ENCODE measurements at places on chromosomes 7 and 10.

DNA sequence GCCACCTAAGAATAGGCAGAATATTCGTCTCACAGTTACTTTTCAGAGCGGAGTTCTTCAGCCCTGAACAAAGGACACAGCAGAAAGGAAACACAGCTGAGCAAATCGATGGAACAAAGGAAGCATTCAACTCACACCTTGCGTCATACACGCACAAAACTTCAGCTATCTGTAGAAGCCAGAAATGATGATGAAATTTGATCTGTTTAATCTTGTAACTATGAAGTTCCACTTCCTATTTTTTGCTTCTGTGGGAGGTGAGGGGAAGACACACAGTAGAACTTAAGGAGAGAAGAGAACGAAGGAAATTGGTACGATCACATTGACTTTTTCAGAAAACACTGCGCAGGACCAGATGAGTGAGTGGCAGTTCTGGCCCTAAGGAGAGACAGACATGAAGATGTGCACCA lies 26.2 kb downstream of the FAM171A1 start:
- no peak for DNase-seq

- no peak for DNase-seq
Observed at GRCh38 chr7:85287106-85287825, 100.4 kb upstream of the SEMA3D start.

DNA sequence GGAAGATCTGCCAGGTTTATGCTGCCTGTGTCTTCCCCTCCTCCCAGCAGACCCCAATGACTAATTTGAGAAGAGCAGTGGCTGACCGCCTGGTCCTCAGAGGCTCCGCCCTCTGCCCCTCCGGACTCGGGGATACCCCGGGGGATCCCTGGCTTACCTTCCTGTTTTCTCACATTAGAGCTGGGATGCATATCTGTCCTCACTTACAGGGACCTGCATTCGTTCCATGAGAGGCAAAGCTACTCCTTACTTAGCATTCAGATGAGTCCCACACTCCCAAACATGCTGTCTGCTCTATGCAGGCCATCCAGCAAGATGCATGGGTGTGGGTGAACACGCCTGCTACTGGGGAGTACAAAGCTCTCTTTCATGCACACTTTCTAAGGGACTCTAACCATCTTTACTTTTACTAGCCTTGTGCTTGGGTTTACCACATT lies 24.0 kb downstream of the VOPP1 start:
- DNase-seq = no peak

DNA sequence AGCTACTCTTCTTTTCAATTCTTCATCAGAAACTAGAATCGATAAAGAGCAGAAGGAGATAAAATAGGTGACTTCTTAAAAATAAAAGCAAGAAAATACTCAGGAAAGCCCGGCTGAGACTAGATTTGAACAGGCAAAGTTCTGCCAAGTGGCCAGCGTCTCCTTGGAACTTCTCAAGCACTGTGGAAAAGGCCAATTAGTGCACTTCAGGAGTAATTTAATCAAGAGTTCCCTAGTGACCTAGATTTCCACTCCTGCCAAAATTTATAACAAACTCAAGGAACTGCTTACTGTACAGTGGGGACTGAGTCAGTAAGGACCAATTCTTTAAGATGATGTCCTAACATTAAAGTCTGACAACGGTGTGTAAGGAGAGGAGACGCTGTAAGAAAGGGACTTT lies 57.3 kb downstream of the CHCHD3 start:
- DNase-seq = no peak

DNA sequence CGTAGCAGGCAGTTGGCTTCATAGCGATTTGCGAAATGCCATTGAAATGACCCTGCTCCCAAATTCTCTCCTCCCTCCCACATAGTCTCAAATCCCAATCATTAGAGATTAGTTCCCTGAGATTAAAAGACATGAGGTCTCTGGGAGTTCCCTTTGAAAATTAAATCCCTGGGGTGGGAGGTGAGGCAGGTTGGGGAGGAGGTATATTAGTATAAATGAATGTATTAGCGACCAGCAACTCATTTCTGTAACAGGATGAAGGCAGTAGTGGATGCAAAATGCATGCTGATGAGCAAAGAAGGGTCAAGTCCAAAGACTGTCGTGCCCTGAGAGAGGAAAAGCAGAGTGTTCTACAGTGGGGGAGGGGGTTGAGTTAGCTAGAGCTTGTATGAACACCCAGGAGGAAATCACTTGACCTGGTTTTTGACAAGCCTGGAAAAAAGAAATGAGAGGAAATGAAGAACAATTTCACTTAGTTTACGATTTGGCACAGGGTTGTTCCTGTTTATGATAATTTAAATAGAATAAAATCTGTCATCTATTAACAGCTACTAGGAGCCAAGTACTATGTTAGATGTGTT lies 79.6 kb upstream of the MTPN start:
- no peak for DNase-seq

- no peak for DNase-seq
Observed at GRCh38 chr7:93646538-93646937, 72.0 kb upstream of the CALCR start.

- DNase-seq = no peak
Observed at GRCh38 chr10:43125881-43126731, 12.1 kb upstream of the CSGALNACT2 start.

DNA sequence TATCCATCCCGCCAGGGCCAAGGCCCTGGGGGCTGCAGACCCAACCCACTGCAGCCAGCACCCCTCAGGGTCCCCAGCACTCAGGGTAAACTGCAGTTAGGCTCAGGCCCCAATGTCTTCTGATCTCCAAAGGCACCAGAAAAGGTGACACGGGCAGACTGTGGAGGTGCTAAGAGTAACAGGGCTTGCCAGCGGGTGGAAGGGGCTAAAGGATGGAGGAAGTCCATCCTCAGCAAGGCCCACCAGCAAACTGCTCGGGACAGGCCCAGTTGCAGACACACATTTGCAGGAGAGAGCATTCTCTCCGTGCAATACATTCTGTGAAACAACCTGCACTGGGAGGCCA lies 95.6 kb upstream of the DDC start:
- no peak for DNase-seq

GRCh38 chr7:106029451-106029850 lies 66.4 kb downstream of the CDHR3 start:
- DNase-seq = no peak

DNA sequence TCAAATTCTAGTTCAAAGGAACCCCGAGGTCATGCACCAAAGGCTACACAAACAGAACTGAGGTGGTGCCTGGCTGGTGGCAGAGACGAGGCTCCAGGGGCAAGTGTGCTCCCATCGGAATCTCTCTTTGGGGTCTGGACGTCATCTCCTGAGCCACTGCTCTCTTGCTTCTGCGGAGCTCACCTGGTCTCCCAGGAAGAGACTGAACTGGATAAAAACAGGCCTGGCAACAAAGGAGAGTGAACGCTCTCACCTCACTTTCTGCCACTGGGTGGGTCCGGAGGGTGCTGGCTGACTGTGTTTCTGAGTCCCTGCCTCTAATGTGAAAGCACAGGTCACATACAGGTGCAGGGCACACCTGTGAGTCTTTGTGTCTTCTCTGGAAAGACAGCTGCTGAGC lies 22.4 kb downstream of the VIPR2 start:
- no peak for DNase-seq

- DNase-seq = no peak
Observed at GRCh38 chr10:35927990-35928488, 285.9 kb upstream of the FZD8 start.

- DNase-seq = no peak
Observed at GRCh38 chr10:48880016-48880705, 59.5 kb downstream of the LRRC18 start.

DNA sequence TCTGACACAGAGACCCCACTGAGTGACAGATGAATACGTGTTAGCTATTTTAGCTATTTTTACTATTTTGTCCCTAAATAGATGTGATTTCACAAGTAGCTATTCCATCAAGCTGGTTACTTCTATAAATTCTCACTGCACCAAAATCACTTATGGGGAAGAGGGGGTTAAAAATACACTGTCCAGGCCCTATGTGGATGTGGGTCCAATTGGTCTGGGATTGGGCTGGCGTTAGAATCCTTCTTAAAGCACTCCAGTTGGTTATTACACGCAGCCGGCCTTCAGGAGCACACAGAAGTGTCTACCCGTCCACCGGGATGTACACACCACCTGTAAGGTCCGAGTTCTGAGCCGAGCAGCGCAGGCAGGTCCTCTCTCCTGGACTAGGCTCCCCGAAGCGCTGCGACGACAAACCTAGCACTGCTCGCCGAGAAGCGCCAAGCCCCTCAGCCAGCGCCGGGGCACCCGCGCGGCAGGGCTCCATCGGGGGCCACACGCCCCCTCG lies 222.3 kb upstream of the MKLN1 start:
- DNase-seq = no peak

GRCh38 chr10:24989867-24990266 lies 26.1 kb downstream of the ENKUR start:
- DNase-seq = no peak

- DNase-seq = no peak
Observed at GRCh38 chr7:32030904-32031692, 39.1 kb downstream of the PDE1C start.

DNA sequence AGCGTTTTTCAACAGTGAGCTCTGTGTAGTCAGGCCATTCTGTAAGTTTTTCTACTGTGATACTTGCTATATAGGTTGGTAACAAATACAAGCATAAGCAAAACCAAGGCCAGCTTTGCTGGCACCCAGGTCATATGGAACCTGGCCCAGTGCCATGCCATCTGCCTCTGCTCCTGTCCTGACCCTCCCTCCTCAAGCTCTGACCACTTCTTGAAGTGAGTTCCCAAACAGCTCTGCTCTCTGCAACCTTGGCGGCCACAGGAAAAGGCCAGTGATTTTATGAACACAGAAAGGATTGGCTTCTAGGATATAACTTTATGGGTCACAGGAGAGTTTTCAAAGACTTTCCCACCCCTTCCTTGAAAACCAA lies 12.8 kb downstream of the NOD1 start:
- peak; percentile 29 for DNase-seq

- DNase-seq = peak; percentile 4
Observed at GRCh38 chr10:120221873-120222485, 235.0 kb upstream of the PLPP4 start.

- no peak for DNase-seq
Observed at GRCh38 chr10:82144153-82144552, 269.2 kb downstream of the NRG3 start.

Data from NCI-H524 treated with DMSO at 0.1 percent for 48 hours (cell line).